ENCODE measurements at places on chromosomes 4 and X.

- no peak for DNase-seq
Observed at GRCh38 chrX:131988236-131988635, 34.9 kb upstream of the STK26 start.

GRCh38 chr4:18106620-18107019, 85.1 kb upstream of the LCORL start:
- DNase-seq, result no peak

GRCh38 chr4:88015659-88016295, 8.3 kb downstream of the PKD2 start:
- DNase-seq, result no peak

DNA sequence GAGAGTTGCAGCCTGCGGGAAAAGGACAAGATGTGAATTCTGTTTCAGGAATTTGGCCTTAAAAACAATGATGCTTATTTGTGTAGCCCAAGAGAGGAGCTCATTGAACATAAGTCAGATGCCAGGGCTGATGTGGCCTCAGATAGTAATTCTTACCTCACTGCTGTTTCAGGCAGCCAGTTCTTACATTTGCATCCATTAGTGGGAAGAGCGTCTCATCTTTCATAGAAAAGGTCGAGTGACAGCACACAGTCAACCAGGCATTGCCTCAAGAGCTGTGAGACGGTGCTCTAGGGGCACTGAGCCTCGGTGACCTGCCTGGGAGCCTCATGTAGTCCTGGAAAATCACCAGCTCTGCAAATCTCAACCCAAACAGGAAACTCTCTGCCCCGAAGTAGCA, 174.9 kb upstream of the FRG1 start:
- no peak for DNase-seq

DNA sequence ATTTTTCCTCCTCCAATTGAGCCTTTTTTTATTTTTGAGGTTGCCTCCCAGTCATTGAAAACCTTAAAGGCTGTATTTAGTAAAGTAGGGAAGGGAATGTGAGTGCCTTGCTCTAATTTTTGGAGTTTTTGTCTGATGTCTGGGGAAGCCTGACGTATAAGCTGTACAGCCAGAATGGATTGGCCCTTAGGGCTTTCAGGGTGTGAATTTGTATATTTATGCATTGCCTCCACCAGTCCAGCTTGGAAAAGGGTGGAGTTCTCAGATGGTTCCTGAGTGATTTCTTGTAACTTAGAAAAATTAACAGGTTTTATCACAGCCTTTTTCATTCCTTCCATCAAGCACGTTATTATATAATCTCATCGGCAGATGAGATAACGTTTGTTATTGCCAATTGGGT, 8.6 kb upstream of the IL9R start:
- DNase-seq, result no peak

- DNase-seq, result no peak
Observed at GRCh38 chrX:10177601-10178000, 20.8 kb downstream of the CLCN4 start.

DNA sequence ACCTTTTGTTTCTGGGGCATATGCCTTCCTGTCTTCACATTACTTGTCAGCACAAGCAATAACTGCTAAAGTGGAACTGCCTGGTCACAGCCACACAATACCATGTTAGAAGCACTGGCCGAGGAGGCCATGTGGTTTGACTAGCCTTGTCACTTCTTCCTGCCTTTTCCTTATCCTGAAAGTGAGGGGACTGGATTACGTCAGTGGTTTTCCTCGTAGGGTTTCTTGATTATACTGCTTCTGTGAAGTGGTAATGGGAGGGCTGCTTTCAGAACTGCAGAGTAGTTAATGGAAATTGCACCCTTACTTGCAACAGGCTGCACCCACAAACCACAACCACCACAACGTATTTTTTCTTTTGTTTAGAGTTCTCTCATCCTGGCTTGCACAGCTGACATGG, 26.6 kb downstream of the ZRSR2 start:
- DNase-seq, result peak; percentile 55

DNA sequence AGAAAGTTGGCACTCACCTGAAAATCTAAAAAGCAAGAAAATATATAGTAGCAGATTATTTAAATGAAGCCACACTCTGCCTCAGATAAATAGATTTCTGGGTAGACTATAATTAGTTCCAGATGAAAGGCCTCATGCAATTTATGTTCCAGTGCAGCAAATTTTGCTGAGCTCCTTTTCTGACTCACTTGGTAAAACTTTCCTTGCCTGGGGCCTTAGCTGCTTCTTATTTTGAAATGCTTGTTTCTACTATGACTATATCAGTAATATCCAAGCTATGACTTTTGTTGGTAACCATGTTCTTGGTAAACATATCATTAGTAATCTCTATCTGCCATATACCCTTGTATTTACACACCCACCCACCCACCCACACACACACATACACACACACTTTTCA, 961.8 kb downstream of the SH3BGRL start:
- no peak for DNase-seq

DNA sequence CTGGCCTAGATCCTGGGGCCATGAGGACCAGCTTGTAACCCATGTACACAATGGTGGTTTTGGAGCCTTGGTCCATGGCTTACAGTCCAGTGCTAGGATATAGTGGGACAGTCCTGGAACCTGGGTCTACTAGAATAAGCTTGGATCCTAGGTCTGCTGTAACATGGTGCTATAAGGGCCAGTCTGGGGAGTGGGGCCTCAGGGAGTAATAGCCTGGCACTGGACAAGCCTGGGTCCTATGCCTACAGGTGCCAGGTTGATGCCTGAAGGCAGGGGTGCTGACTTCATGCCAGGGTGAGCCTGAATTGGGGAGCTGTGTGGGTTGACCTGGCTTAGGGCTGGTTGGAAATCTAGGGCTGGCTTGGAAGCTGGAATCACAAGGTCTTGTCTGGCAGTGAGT, 756.3 kb upstream of the ADGRL3 start:
- no peak for DNase-seq

DNA sequence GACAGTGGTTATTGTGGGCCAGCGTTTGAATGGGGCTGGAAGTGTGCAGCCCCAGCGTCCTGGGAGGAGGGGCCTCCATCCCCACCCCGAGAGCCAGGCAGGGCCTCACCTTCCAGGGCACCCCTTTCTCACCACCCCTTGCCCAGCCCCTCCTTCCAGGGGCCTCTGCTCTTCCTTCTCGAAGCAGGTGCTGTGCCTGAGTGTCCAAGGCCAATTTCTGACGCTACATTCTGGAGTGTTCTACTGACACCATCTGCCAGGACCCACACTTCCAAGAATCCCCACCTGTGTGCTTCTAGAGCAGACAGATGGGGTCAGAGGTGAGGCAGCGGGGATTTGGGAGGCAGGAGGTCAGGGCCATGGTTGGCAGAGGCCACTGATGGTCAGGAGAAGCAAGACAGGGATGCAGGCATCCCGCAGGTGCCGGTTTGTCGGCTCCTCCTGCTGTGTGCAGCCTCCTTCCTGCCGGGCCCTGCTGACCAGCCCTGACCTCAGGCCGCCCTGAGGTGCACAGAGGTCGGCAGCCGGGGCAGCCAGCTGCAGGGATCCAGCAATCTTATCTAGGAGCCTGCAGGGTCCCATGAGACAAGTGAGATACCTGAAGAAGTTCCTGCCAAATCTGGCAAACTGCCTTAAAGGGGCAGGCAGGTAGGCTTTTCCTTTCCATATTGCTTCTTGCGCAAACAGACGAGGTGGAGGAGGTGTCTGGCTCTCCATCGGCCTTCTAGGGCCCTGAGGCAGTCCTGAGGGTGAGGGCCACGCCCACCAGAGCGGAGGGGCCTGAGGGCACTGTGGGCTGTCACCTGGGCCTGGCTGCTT, 18.8 kb downstream of the MSANTD1 start:
- no peak for DNase-seq

GRCh38 chr4:100533741-100534140, 15.9 kb upstream of the EMCN start:
- no peak for DNase-seq

DNA sequence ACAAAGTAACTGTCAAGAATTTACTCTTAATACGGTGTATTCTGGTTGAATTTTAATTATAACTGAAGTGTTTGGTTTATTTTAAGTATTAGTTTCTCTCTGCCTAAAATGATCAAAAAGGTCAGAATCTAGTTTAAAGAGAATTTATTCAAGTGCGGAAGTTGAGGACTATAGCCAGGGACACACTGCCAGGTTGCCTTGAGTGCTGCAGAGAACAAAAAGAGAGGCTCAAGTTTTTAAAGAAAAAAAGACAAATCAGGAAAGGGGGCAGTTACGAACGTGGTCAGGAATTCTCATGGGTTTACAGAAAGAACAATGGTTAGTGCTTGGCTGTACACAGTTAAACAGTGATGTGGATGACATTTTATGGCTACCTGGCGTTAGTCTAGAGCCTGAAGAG, 81.3 kb downstream of the SNX25 start:
- no peak for DNase-seq

DNA sequence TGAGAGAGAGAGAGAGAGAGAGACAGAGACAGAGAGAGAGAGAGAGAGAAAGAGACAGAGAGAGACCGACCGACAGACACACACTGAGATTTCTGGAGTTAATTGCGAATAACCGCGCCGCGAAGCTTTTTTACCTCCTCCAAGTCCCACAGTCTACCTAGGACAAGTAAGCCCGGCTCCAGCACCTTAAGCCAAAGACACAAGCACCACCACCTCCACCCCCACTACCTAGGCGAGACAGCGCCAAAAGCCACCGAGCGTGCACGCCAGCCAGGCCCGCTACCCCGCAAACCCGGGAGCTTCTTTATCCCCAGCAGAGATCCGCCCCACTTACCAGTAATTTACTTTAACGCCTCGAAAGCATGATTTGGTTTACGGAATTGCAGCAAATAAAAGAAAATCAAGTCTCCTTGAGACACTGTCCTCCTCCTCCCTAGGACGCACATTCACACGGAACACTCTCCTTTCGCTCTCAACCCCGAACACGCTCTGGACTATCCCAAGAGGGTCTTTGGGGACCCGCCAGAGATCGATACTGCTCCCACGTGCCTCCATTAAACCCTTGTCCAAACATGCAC, 649.6 kb upstream of the DIPK2B start:
- peak; percentile 9 for DNase-seq

DNA sequence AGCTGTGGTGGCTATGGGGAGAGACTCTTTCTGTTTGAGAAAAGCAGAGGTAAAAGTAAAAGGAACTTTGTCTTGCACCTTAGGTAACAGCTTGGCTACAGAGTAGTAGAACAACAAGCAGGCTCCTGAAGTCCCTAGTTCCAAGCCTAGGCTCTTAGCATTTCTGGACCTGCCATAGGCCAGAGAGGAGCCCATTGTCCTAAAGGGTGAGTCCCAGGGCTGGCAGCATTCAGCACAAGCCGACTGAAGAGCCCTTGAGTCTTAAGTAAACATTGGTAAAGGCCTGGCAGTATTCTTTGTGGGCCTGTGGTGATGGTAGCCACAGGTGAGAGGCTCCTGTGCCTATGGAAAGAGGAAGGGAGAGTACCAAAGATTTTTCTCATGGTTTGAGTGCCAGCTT, 38.2 kb downstream of the CSN3 start:
- DNase-seq, result no peak

DNA sequence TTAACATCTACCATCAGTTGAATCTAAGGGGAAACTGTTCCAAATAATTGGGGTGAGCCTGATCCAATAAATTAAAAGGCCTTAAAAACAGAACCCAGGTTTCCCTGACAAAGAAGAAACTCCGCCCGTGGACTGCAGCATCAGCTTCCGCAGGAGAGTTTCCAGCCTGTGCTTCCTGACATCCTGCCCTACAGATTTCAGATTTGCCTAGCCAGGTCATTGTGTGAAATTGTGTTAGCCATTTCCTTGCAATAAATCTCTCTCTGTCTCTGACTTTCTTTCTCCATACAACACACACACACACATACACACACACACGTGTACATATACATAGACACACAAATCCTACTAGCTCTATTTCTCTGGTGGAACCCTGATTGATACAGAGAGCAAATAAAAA, 48.3 kb upstream of the LCORL start:
- no peak for DNase-seq

DNA sequence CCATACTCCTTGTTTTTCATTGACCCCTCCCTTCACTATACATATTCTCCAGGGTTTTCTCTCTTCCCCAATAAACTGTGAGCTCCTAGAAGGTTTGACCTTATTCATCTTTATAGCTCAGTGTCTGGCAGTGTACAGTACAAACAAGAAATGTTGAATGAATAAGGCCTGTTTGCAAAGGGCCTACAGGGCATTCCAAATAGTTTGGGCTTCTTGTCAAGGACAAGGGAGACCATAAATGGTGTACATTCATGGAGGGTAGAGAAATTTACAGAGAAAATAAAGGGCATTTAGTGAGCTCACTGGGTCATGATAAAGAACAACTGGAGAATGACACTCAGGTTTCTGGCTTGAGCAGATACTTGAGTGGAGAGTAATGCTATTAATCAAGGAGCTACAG, 47.5 kb upstream of the EIF1AX start:
- no peak for DNase-seq

DNA sequence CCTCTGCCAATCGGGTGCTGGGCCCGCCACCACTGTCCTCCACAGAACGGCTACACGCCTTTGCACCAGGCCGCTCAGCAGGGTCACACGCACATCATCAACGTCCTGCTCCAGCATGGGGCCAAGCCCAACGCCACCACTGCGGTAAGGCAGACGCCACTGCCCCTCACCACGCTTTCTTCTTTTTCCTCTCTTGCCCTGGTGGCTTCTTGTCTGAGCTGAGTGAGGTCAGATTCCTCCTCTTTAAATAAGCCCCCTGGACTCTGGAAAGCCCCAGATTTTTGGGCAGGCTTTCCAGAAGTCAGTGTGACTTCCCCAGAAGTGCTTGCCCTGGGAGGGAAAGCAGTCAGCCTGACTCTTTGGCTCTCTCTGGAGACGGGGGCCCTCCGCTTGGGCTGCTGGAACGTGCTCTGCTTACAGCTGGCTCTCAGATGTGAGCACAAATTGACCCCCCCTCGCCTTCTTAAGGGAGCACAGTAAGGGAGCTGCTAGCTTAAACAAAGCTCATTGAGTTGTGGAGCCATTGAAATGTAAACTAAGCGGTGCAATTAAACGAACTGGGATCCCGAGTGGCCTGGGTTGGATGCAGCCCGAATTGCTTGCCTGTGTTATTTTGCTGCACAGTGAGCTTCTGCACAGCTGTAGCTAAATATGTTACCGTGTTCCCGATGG, 243.1 kb downstream of the ANK2 start:
- no peak for DNase-seq

GRCh38 chr4:108146819-108147218, 21.9 kb downstream of the LEF1 start:
- no peak for DNase-seq

Data from CD4-positive, alpha-beta T cell treated with Interleukin-15 for 4 hours (primary cell).